LNCaP clone FGC (cell line): ENCODE measurements at places on chromosomes 11 and 22.

DNA sequence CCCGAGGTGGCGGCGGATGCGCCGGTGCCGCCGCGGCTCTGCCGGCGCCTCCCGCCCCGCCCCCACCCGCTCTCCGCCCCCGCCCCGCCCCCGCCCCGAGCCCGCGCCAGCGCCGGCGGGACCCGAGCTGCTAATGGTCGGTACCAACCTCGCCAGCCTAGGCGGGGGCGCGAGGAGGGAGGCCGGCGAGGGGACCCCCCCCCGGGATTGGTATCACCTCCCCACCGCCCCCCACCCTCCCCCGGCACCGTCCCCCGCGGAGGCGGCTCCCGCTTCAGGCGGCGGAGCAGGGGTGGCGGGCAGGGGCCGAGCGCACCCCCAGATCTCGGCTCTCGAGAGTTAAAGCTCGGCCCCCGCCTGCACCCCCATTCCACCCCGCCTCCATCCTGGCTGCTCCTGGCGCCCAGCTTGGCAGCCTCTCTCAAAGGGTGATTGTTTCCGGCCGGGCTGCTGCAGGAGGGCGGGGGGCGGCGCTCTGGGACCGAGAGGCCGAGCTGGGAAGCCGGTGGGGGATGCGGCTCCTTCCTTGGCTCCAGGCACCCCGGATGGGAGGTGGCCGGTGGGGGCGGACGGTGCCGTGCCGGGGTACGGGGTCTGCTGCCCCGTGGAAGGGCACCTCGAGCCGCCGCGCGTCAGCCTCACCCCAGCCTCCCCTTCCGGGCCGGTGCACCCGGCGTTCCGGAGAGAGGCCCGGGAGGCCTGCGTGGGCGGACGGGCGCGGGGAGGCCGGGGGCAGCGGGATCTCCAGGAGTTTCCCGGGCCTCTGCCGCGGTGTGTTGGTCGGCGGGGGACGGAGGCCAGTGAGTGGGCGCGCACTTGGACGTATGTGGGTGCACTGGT lies at the start of gene B3GAT1:
B3GAT1 (minus strand) TSS at position 40 of the 840 bp plus-strand sequence. CDS start 24,583 bp downstream, outside the sequence.
- no peak for DNase-seq

DNA sequence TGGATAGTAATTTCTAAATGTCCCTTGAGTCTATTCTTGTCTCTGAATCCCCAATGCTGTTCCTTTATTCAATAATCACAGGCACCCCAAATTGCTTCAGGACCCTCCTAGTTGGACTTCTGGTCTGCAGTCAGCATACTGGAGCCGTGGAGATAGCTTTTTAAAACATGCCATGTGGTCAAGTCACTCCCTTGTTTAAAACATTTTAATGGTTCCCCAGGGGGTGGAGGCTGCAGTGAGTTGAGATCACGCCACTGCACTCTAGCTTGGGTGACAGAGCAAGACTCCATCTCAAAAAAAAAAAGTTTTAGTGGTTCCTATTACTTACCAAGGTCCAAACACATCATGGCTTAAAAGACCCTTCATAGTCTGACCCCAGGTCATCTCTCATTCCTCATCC lies 220.3 kb downstream of the ADAMTS15 start:
- no peak for DNase-seq

DNA sequence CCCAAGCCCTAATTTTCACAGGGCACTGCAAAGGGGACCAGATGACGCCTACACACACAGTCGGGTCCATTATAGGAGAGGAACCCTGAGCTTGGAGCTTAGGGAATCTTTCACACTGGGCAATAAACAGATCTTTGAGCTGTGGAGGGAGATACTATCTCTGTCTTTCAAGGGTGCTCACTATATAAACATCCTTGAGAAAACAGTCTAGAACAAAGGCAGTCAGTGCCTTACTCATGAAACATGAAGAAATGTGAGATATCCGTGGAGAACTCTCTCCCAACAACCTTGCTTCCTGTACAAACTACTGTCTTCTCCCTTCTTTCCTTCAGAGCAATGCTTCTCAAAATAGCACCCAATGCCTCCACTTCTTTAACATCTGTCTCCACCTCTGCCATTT lies 109.0 kb upstream of the APOA1 start:
- DNase-seq: peak; percentile 80

GRCh38 chr22:47613606-47614350 lies 851.3 kb downstream of the TBC1D22A start:
- no peak for DNase-seq

DNA sequence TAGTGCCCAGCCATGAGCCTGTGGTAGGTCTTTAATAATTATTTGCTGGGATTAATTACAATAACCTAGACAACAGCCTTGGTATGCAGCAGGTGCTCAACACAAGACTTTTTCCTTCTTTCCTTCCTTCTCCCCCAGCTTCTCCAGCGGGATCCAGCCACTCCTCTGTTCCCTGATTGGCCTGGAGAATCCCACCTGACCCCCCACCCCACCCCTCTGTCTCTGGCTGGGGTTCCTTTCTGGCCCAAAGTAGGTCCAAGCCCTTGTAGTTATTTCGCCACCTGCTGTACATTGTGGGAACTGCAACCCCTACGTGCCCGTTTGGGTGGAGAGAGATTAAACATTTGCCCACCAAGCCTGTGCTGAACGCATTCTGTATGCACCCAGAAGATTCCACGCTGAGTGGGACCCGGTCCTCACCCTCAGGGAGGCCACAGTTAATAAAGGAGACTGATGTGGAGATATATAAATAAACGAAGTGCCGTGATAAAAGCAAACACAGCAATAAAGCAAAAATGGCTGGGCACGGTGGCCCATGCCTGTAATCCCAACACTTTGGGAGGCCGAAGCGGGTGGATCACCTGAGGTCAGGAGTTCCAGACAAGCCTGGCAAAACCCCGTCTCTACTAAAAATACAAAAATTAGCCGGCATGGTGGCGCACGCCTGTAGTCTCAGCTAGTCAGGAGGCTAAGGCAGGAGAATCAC lies 32.1 kb upstream of the DGKZ start:
- peak; percentile 30 for DNase-seq

GRCh38 chr11:116935514-116935913 lies 98.1 kb upstream of the APOA1 start:
- no peak for DNase-seq

DNA sequence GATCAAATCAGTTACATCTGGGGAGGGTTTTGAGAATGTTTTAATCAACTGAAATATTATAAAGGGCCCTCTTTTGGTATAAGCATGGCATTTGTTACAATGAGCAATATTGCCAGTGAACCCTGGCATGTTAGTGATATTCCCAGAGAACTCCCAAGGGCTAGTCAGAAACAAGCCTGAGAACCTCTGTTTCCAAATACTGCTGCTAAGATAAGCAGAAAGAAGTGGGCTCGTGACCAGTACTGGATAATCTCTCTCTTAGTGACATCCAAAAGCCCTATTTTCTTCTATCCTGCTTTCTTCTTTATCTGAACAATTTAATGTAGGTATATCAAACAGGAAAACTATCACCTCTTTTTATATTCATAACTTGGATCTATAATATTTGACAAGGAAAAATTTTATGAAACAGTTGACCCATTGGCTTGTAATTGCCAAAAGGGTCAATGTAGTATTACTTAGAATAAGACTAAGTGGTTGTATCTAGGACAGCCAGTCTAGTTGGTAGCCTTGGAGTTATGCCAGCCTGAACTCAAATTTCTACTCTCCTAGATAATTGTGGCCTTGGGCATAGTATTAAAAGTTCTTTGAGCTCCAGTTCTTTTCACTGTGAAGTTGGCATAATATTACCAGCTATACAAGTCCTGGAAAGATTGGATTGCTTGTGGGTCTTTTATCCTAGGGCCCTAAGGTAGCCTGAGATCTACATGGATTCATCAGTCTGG lies 15.7 kb downstream of the CAT start:
- no peak for DNase-seq

GRCh38 chr22:37077802-37078448 lies 26.4 kb downstream of the KCTD17 start:
- DNase-seq: peak; percentile 32

DNA sequence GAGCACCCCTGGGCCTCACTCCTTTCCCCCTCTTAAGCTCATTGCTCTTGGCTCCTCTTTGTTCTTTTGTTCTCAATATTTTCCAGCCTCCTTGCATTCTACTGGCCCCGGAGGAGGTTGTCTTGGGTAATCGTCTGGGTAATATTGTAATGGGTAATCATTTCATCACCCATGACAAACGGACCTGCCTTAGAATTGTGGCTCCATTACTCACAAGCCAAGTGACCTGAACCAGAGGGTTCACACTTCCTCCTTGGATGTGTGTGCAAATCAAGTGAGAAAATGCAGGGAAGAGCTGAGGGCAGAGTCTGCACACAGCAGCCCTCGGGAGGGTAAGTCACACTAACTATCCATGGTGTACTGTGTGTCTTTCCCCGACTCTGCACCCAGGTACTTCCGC lies 305.0 kb downstream of the BUD13 start:
- DNase-seq: no peak

GRCh38 chr11:130997278-130997677 lies 81.0 kb upstream of the SNX19 start:
- DNase-seq: no peak

DNA sequence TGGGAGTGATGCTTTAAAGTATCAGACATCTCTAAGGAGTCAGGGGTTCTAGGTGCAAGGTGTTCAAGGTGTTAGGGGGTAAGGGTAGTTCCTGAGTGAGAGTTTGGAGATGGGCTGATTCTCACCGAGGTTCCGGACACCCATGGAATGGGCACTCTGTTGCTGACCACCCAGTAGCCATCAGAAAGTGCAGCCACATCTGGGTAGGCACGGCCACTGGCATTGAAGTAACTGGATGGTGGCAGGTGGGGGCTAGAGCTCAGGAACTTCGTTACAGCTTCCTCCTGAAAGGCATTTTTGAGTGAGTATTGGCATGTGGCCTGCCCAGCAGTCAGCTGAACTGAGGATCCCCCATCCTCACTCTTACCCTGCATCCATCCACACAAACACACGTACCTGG lies 3.0 kb upstream of the TAF10 start:
- no peak for DNase-seq

GRCh38 chr11:124329787-124330478 lies 9.9 kb upstream of the OR8D2 start:
- no peak for DNase-seq

DNA sequence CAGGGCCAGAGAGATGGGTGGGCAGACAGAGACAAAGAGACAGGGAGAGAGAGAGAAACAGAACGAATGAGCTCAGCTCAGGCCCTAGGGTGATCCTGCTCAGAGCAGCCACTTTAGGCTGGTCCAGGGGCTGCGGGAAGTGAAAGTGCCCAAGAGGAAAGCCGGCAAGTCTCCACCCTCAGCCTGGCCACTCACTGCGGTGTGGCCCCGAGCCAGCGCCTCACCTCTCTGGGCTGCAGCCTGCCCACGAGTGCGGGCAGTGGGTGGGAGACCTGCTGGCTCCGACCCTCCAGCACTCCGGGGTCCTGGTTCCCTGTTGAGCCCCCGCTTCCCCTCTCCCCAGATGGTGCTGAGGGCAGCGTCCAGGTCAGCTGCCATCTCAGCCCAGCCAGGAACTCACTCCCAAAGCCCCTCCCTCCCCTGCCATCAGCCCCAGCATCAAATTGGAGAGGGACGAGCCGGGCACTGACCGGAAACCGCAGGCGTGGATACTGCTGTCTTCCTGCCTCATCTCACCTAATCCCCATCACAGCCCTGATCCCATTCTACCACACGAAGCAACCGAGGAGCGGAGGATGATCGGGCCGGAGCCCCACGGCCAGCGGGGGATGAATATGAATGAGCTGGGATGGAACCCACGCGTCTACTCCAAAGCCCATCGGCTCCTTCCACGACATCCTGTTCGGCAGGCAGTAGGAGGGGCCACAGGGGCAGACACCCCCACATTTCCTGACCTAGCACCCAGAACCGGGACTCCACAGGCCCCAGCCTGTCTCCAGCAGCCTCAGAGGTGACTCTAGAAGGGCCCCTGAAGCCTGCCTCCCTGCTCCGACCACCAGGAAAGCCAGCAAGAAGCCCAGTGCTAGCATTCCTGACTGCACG lies 16.9 kb downstream of the ELFN2 start:
- no peak for DNase-seq

GRCh38 chr11:130247319-130247718 lies 67.4 kb downstream of the ZBTB44 start:
- DNase-seq: no peak

GRCh38 chr22:39170825-39171622 lies 18.5 kb upstream of the CBX7 start:
- DNase-seq: no peak

DNA sequence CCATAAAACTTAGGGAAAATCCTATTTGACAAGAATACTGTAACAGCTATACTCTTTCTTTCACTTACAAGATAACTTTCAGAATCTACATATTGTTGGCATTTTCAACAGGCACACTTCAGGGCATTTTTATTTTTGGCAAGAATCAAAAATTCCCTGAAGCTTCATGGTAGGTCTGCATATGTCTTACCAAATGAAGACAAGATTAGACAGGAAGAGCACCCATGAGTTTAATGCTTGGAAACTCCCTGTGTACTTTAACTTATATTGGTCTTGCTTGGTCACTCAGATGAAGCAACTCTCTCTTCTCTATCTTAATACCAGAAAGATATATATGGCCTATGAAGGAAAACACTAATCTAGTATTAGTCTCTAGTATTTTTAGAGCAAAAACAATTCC lies 137.7 kb downstream of the ATG16L2 start:
- no peak for DNase-seq

DNA sequence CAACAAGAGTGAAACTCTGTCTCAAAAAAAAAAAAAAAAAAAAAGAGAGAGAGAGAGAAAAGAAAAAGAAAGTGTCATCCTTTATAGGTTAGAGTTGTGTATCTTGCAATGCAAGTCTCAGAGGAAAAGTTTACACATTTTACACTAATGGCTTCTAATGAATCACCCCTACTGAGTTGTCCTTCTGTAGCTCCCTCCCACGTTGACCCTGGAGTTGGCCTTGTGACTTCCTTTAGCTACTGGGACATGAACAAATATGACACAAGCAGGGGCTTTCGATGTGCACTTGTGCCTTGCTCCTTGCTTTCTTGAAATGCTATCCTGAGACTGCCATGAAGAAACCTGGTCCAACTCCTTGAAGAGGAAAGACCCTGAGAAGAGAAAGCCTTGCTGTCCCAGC lies 2.4 kb upstream of the SMCO4 start:
- DNase-seq: no peak

DNA sequence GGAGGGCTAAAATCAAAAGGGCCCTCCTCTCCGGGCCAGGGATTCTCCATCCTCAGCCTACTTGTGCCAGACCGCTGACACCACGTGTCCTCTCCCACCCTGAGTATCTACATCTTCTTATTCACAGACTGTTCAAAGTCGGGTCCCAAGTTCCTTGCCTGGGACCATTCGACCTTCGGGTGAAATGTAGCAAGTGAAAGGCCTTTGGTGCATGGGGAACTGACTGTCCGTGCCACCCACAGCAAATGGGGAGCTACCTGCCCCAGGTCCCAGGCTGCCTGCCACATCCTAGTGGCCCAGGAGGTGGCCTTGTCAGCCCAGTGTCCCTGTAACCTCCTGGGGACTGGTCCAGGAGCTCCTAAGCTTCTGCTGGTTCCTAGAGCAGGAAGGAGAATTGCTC lies 67.3 kb downstream of the RTL6 start:
- no peak for DNase-seq
